Stimulated activated naive CD8-positive, alpha-beta T cell treated with anti-CD3 and anti-CD28 coated beads, Interleukin-15, amount 100 ng/mL, for 72 hours (primary cell): ENCODE measurements at places on chromosomes 5 and 9.

DNA sequence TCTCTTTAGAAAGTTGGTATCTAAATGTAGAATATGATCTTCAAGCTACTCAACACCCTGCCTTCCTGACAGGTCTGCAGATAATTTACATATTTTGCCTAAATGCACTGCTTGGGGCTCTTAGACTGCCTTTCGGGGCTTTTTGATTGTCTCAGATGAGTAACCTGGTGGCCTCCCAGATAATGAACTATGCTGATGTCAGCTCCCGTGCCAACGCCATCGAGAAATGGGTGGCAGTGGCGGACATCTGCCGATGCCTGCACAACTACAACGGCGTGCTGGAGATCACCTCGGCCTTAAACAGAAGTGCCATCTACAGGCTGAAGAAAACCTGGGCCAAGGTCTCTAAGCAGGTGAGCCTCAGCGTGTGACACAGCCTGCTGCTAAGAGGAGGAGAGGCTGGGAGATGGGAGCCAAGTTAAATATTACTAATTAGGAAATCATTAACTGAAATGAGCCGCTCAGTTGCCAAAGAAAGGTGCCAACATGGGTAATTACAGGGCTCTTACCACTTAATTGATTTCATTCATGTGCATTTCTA is 20.8 kb upstream of the CKMT2 start:
- no peak for DNase-seq

DNA sequence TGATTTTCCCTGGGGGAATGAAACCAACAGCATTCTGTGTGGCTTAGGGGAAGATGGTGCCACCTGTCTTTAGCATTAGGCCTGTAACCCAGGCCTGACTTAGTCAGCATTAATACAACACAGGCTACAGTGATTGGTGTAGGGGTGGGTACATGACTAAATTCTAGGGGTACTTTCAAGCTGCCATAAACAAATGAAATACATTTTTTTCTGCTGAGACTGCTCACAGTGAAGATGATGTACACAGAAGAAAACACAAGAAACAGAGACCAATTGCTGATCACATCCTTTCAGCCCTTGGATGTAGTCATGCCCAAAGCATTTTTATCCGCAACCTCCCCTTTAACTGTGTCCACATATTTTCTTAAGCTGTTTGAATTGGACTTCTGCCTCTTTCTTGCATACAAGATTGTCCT is 527.2 kb downstream of the KCTD16 start:
- DNase-seq, result no peak

- DNase-seq, result no peak
Observed at GRCh38 chr5:106292654-106293053, 1378.1 kb downstream of the EFNA5 start.

GRCh38 chr5:101024299-101024698 is 121.2 kb upstream of the ST8SIA4 start:
- no peak for DNase-seq

DNA sequence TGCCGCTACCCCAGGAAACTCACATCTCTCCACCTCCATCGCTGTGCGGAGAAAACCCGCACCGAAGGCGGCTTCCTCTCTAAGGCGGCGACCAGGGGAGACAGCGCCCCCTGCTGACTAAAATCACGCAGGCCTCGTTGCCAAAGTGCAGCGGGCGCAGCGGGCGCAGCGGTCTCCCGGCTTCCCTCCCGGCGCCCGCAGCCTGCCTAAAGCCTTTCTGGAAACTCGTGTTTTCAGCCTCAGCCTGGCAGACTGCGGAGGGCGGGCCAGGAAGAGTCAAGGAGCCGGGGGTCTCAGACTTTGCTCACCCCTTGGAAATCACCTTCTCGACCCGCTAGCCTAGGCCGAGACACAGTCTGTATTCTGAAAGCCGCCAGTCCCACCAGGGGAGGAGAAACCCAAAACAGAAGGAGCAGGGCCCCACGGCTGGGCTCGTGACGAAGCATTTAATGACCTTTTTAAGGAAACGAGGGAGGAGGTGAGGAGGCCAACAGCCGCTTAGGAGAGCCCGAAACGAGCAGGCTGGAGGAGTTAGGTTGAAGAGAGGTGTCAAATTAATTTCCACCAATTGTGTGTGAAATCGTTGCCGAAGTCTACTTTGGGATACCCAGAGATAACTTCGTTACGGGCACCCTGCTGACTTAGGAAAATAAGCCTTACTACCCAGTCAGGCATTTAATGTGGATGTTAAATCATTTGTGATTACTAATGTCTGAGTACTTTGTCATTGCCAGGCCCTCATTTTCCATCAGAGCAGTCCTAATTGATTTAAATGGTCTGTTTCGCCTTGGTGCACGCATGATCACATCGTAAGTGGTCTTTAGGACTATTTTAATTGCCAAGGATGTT is 7.3 kb upstream of the FOXB2 start:
- DNase-seq, result peak; percentile 72

DNA sequence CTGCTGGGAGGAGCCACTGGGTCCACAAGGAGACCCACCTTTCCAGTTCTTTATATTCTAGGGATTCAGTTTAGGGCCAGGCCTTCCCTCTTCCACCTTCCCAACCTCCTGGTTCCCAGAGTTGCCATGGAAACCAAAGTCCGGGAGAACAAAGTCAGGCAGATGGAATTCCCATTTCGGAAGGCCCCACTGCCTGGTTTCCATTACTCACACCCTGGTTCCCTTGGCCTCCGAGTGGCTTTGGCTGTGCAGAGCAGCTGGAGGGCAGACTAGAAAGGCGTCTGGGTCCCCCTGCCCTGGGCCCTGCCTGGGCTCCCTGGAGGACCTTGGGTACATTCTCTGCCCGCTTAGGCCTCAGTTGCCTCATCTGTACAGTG is 136.1 kb downstream of the RGS3 start:
- DNase-seq, result no peak

- no peak for DNase-seq
Observed at GRCh38 chr5:168681556-168682183, 102.5 kb upstream of the PANK3 start.

DNA sequence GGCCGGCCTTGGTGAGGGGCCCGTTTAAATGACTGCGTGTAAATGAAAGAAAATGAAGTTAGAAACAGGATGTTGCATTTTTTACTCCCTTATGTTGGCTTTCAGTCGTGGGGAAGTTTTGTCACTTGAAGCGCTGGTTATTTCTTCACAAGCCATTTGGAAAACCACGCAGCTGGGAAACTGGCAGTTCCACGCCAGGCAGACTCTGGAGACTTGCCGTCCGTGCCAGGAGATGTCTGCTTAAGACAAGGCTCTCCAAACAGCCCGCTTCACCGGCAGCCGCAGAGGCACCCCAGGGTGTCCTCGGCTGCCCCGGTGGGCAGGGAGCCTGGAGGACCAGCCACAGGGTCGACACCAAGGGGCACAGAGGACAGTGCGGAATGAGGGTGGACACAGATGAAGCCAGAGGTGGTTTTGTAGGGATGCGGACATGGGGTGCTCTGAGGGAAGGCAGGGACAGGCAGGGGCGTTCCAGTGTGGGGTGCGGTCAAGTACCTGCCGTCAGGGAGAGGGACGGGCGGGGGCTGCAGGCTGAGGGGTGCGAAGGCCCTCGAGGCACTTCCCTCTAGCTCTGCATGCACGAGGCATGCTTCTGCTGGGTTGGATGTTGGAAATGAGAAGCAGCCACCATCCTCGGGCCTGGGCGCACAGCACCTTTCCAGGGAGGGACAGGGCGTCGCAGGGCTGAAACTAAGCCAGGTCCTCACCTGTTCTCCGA is 11.1 kb upstream of the AJM1 start:
- DNase-seq, result no peak

DNA sequence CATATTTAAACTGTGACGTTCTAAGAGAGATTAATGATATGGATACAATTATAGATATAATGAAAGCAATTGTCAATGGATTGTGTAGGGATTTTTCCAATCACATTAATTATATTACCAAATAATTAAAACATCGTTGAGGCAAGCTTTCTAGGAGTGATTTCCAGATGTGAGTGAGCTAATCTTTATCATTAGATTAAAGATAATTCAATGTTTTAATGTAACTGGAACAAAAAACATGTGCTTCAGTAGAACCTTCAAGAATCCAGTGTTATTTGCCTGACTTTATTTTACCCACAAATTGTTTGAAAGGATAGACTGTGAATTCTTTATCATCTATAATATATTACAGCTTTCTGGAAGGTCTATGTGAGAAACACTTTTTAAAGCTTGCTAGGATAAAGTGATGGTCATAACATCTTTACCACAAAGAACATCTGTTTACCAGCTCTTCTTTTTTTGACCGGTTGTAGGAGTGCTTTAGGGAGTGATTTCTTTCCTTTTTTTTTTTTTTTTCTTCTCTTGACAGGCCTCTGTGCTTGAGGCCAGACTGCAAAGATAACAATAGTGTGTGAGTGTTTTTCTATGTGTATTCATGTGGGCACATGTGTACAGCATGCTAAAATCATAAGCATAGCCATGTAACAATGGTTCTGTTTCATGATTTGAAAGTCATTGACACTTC is 35.0 kb downstream of the SNCAIP start:
- DNase-seq, result no peak

GRCh38 chr9:126053913-126054312 is 272.7 kb upstream of the MVB12B start:
- no peak for DNase-seq

- DNase-seq, result no peak
Observed at GRCh38 chr9:18705796-18706392, 231.9 kb downstream of the ADAMTSL1 start.

DNA sequence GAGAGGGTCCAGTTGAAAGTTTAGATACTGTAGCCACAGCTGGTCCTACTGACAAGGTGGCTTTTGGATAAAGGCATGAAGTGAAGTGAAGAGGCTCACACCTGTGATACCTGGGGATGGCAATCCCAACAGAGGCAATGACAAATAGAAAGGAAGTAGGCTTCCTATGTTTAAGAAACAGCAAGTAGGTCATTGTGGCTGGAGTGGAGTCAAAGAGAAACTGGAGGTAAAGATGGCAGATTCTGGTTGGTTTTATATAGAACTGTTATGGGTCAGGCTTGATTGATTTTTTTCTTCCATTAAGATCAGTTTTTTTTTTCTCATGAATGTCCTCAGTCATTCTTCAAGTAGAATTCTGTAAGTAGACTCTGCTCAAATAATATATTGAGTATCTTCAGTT is 79.5 kb downstream of the ANXA1 start:
- DNase-seq, result no peak

DNA sequence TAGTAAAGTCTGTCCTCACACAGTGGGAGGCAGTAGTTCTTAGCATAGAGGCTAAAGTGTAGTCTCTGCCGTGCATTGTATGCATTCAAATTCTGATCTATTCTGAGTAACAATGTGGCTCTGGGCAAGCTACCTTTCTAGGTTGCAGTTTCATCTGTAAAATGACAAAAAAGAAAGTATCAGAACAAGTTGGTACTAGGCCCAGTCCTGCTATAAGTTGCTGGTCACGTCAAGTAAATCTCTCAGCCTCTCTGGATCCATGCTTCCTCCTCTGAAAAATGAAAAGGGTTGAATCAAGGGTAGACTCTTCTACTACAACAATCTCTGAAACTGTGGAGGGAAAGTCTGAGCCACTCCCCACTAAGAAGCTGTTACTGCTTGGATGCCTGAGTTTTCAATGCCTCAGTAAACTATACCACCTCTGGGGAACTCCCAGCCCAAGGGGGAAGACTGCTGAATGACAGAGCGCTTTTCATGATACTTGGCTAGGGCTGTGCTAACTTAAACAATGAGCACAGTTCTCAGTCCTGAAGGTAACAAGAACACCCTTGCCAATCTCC is 34.5 kb upstream of the SPARC start:
- DNase-seq, result peak; percentile 18

GRCh38 chr9:125043631-125044030 is 99.7 kb downstream of the SCAI start:
- DNase-seq, result no peak

DNA sequence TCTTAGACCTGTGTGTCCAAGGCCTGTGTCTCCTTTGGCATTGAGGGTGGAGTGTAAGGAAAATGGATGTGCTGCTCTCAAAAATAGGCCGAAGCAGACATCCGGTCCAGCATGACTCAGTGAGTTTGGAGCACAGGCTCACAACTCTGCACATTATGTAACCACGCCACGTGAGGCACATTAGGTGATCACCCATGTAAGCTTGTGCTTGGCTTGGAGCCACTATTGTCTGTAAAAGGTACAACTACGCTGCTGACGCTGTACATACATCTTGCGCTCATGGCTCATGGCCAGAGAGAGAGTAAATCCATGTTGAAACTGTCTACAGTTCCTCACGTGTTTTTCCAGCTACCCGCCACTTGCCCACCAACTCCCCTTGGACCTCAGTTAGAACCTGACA is 177.5 kb downstream of the PDE4D start:
- DNase-seq, result no peak

GRCh38 chr9:132647355-132647754 is 22.4 kb downstream of the DDX31 start:
- no peak for DNase-seq

DNA sequence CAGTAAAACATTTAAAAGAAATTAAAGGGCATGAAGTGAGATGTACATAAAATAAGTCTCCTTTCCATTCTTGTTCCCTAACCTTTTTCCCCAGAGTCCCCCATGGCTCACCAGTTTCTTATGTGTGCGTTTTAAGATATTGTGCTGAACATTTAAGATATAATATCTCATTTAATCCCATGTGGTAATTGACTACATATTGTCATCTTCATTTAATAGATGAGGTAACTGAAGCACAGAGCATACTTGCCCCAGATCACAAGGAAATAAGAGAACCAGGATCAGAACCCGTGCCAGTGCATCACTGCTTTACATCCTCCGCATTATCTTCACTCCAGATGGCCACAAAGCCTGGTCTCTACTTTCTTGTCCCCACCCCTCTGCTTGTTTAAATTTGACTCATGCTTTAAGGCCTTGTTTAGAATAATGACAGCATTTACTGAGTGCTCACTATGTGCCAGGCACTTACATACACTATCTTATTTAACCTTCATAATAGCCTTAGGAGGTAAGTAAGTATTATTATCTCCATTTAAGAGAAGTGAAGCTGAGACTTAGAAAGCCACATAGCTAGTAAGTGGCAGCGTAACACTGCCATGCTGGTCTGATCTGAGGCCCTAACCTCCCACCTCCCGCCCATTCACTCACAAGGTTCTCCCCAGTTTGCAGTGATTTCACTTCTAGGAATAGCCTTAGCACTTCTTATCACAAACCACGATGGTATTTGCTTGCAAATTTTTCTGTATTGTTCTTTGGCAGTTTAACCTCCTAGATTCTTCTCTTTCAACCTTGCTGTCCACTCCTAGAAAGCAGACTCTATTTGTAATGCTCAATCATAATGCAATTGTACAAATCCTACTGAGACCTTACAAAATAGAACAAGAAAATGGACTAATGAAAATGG is 78.4 kb upstream of the IL6ST start:
- no peak for DNase-seq

GRCh38 chr5:94199566-94199965 is 418.8 kb downstream of the KIAA0825 start:
- DNase-seq, result no peak

GRCh38 chr9:91310037-91310436 is 51.7 kb downstream of the AUH start:
- DNase-seq, result no peak

- DNase-seq, result no peak
Observed at GRCh38 chr9:89850631-89851325, 246.0 kb downstream of the GADD45G start.
